ENCODE measurements at places on chromosomes 1 and 21.

- DNase-seq, result no peak
These were observed 341.3 kb downstream of the USP25 start for GRCh38 chr21:16071092-16071491.

DNA sequence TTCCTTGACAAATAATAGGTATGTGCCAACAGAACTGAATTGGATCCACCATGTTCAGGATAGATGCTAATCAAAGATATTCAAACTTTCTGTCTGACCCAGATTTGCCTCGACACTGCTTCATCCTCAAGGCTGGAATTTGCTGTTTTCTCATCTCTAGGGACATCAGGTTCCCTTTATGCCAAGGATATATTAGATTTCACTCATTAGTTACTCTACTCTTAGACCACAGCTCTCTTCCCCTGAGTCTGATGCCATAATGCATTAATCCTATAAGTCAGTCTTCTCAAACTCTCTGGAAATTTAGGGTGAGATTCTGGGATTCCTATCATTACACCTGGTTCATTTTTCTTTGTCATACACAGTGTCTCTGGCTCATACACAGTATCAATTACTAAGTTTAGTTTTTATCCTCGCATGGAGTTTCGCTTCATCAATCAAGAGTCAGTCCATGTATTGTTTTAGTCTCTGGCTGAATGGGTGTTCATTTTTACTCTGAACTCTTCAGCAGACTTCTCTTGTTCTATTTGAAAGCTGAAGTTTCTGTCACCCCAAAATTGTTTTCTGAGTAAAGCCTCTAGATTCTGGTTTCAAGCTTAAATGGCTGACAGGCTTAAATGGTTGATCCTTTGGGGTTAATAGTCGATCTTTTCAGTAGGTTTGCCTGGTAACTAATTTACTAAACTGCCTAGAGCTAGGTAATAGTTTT, 9.3 kb upstream of the DCAF6 start:
- DNase-seq, result no peak

- no peak for DNase-seq
These were observed 43.8 kb downstream of the NCF2 start for GRCh38 chr1:183546427-183546826.

DNA sequence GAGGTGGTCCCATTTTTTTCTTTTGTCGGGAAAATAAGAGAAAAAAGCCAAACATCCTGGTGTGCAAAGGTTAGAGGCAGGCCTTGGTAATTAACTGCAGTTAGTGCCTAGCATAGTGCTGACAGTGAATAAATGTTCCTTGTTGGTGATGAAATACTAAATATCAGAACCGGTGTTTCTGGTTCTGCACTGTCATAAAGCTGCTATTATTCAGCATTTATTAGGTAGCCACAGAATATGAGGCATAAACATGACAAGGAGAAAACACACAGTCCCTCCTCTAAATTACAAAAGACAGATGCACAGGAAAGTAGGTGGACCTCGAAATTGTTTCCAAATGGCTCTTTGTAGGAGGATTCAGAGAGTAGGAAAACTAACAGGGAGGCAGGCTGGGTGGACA, 122.0 kb upstream of the ADGRL2 start:
- no peak for DNase-seq

DNA sequence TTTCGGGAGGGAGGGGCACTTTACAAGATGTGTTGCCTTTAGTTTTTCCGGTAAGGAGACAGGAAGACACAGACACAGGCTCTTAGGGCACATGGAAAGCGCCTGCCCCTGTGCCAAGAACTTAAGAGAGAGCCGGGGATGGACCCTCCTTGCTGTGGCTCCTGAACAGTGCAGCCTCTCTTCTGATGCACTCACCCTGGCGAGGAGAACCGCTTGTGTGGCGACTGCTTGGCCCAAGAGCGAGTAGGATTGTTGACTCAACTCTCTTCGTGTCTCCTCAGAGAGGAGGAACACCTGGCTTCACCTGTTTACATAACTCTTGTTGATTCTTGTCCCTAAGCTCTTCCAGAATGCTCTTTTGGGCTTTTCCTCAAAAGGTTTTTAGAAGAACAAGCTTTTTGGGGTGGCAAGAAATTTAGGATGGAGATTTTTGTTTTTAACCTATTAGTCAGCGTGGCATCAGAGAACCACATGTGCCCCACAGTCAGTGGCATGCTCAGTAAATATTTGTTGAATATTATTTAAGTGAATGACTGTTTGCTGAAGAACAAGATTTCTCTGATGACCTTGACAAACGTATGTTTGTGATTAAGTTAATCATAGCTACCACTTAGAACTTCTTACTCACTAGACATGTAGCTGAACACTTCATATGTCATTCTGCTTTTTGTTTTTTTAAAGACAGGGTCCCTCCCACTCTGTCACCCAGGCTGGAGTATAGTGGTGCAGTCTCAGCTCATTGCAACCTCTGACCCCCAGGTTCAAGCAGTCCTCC, 60.6 kb downstream of the NFIA start:
- peak; percentile 57 for DNase-seq

DNA sequence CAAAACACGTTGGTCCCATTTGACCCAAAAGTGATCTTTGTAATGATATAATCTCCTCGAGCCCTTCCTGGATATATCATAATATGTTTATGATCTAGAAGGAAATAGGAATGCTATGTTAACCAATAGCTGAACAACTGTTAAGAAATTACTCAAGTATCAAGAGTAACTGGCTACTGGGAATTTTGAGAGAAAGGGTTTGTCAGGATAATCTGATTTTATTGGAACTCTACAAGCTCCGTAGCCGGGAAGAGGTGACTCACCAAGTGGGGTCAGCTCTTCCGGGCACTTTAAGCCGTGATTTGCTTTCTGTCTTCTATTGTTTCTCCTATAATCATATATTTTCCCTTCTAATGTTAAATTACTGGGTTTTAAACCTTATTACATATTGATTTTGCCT, 250.5 kb upstream of the POGK start:
- DNase-seq, result no peak

DNA sequence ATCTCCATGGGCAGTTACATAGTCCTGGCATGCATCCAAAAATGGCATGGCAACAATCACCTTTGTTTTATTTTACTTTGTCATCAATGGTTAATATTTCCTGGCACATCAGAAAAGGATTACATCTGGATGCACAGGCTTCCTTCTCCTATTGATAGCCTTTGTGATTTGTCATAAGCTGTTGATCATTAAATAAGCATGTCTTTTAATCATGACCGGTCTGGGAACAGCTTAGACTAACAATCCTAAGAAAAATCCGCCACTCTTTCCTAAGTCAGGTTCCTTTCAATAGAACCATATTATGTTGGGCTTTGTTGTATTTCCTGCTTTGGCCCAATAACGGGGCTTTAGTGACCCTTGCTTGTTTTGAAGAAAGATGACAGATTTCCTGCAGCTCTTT, 330.6 kb downstream of the DUSP10 start:
- no peak for DNase-seq

GRCh38 chr1:162232034-162232711, 144.5 kb downstream of the SPATA46 start:
- DNase-seq, result no peak

- DNase-seq, result no peak
These were observed 76.9 kb upstream of the LYST start for GRCh38 chr1:235943581-235944114.

- DNase-seq, result peak; percentile 25
These were observed 50.3 kb downstream of the MYSM1 start for GRCh38 chr1:58649555-58649954.

DNA sequence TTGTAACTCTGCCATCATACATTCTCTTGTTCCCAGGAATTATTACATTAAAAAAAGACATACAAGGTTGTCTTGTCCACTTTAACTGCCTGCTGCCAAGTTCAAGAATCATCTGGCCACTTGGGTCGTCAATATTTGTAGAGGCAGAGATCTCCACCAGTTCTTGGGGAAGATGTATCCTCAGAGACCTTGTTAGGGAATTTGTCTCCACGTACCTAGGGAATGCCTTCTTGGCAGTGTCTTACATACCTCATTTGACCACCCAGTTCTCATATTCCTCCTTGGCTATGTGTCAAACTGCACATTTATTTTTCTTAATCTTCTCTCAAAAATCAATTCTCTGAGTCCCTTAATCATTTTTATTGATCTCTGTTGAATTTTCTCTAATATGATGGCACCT, 266.0 kb downstream of the SPATA17 start:
- DNase-seq, result no peak

DNA sequence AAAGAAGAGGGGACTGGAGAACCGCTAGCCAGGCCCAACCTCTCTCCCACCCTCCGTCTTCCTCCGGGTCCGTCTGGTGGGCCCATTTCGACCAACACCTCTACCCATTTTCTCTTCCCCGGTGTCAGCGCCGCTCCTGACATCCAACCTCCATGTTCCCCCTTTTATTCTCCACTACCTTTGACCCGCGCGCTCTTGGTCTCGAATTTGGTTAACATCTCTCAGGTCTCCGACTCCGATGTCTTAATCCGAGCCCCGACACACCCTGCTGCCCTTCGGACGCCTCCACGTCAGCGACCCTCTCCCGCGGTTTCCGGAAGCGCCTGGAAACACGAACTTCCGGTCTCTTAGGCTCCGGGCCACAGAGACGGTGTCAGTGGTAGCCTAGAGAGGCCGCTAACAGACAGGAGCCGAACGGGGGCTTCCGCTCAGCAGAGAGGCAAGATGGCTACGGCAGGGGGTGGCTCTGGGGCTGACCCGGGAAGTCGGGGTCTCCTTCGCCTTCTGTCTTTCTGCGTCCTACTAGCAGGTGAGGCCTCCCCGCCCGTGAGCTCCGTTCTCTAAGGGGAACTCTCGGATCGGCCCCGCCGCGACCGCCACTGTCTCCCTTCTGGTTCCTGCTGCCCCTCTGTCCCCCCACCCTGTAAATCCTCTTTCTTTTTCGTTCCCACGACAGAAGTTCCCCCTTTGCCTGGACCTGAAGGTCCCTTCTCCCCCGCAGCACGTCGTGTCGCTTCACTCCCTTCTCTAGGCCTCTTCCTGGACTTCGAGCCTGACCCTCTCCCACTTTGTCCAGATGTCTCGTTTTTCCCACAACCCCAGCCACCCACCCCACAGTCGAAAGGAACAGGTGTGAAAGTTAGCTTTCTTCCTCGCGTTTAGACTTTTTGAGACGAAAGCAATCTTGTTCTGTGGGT, at the start of the genes COPA and NCSTN:
Gene COPA, minus strand, starts transcription at position 298 of the 917 bp plus-strand sequence. Its CDS starts 80 bp downstream, at position 218.
Gene NCSTN, plus strand, starts transcription at position 431 of the 917 bp plus-strand sequence. Its CDS starts 14 bp downstream, at position 445.
- peak; percentile 94 for DNase-seq

GRCh38 chr1:209023790-209024189, 559.7 kb upstream of the CAMK1G start:
- DNase-seq, result no peak

GRCh38 chr21:46637952-46638746, 2.7 kb downstream of the PRMT2 start:
- no peak for DNase-seq

GRCh38 chr1:68703921-68704354, 207.1 kb upstream of the DEPDC1 start:
- DNase-seq, result no peak

DNA sequence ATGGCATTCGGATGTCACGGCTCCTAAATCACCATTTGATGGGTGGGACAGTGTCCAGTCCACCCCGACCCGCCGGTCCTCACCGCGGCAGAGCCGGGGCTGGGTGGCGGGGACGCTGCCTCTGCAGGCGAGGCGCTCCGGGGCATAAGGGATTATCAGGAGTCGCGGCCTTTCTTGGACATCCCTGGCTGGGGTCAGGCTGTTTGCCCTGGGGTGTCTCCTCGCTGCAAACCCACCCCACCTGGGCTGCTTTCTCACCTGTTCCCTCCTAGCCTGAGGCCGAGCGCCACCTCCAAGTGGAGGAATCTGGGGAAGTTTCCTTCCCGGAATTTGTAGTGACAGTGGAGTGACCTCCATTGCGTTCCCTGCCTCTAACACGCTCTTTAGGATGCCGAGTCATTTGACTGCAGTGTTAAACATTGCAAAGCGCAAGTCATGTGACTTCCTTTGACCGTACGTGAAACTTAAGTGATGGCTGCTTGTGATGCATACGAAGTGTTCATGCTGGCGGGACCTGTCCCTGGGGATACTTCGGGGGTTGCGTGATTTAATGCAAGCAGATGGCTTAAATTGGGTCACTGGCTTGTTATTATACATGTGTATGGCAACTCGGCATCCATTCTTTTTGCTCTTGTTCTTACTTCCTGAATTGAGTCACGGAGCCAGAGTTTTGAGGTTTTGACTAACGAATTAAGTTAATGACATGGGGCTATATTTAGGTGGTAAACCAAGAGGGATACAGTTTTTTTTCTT, 536 bp downstream of the LGALS8 start:
- no peak for DNase-seq

DNA sequence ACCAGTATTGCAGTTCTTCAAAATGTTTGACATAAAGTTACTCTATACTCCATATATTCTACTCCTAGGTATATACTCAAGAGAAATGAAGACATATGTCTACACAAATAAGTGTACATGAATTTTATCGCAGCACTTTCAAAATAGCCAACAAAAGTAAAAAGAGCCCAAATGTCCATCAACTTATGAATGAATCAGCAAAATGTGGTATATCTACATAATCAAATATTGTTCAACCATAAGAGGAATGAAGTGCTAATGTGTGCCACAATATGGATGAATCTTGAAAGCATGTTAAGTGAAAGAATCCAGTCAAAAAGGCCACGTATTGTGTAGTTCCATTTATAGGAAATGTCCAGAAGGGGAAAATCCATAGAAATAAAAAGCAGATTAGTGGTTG, 98.6 kb upstream of the F3 start:
- no peak for DNase-seq

DNA sequence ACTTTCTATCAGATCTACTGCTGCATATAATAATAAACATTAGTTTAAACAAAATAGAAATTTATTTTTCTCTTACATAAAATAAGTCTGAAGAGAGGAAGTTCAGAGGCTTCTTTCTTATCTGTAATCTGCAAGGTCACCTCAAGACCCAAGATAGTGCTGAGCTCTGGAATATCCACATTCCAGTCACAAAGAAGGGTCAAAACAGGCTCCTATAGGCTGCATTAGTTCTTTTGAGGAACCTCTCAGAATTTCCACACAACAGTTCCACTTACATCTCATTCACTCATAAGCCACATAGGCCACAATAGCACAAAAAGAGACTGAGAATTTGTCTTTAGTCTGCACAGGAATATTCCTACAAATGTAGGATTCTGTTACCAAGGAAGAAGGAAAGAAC, 15.4 kb downstream of the DYNLT5 start:
- DNase-seq, result no peak

DNA sequence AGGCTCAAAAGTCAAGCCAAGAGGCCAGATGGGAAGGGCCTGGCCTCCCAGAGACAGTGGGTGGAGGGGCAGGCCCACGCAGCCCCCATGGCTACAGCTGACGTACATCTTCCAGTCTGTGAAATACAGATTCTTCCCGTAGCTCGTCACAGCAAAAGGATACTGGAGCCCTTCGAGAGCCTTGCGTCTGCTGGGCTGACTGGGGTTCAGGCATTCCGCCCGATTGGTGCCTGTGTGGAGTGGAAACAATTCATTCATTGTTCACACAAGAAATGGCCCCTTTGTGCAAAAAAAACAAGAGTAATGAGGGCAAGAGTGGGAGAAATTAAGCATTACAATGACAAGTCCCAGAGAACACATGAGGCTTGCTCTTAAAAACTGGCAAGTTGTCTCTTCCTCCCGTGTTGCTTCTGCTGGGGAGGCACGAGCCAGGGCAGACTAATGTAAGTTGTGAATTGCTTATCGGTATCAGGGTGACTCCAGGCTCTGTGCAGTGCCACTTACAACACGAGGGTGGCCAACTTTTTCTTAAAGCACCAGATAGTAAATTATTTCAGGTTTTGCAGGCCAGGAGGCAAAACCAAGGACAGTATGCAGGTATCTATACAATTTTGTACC, 85.1 kb downstream of the NID1 start:
- DNase-seq, result peak; percentile 20

- DNase-seq, result peak; percentile 68
These were observed 32.3 kb downstream of the AGT start for GRCh38 chr1:230681599-230681998.

GRCh38 chr1:30786264-30786991, 28.9 kb upstream of the LAPTM5 start:
- no peak for DNase-seq
